ENCODE measurements at places on chromosomes 3 and 15. TPM values are rescaled to one million over a fixed set of nuclear protein-coding genes. Genes with fewer than 3 reads are reported as not detected.

GRCh38 chr3:138943724-138944653, 2.9 kb downstream of the FOXL2 start:
- DNase-seq, result no peak

DNA sequence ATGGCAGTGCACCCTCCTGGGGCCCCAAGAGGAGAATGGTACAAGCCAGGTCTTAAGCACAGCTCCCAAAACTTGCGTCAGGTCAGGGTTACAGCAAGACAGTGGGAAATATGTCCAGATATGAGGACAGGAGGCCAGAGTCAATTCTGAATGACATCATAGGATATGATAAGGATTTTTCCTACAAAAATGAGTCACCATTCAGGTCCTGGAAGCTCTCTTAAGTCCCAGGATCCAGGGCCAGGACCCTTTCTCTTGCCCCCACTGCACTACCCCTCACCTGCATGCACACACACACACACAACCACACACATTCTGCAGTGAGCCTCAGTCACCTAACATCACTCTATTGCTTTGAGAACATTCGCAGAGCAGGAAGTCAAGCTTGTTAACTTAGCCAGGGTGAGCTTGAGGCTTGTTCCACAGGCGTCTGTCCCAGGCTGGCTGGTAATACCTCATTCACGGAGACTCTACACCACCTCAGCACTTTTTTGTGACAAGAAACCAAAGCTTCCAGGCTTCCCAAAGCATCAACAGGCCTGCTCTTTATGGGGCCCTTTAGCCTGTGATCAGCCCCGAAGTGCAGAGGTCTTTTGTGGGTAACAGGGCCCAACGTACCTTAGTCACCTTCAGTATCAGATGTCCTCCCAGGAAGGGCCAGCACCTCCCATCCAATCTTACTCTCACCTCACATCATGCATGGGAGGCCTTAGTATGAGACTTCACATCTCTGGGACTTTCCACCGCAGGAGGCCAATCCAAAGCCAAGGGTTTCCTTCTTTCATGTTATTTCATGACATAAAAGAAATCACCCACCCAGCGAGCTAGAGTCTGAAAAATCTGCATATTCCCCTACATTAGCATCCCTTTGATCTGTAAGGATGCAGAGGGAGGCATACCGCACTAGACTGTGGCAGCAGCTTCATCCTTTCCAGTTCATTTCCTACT, 74.0 kb upstream of the LIPC start:
- no peak for DNase-seq

GRCh38 chr15:51405693-51406523, 64.5 kb downstream of the GLDN start:
- DNase-seq, result no peak

Gene IL16
- polyA plus RNA-seq, result 6.6 TPM

Gene BBS4
- 4.4 TPM for polyA plus RNA-seq
